Activated naive CD4-positive, alpha-beta T cell treated with Interleukin-2 at 50 U/mL for 16 hours (primary cell): ENCODE measurements at places on chromosomes 5 and 9.

- no peak for DNase-seq
Measured at GRCh38 chr5:83548581-83548980, 77.0 kb downstream of the VCAN start.

DNA sequence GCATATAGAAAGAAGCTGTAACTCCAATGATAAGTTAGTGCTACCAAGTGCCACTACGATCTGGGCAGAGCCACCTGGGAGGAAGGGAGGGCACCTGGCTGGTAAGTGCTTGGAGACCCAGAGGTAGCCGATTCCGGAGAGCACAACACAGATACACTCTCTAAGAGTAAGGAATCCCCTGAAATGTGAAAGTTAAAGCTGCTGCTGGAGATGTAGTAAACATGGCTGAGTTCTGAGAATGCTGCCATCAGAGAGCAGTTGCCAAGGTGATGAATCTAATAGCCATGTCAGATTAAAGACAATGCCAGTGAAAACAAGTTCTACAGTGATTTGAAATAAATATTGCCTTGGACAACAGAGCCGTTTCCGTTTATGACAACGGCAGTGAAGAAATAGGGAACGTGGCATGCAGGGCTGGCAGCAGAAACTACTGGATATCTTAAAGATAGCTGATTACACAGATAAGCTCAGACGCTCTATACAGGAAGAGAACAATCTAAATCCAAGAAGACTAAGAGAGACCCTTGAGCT lies 561.2 kb upstream of the C9orf72 start:
- DNase-seq, result no peak

DNA sequence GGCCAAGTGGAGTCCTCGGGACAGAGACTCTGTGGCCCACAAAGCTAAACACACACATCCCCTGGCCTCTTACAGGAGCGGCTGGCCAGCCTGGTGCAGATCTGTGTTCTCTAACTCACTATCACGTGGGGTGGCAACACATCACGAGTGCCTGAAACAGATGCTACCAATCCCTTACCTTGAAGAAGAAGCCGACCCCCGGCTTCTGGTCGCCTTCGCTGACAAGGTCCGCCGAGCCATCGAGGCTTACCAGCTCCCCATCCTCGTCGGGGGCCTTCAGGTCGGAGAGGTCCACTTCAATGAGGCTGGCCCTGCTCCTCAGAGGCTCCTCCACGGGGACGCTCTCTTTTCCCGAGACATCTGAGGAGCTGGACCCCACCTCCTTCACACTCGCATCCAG lies 86.7 kb downstream of the CAMSAP1 start:
- DNase-seq, result no peak

- no peak for DNase-seq
Measured at GRCh38 chr9:20125727-20126126, 336.9 kb upstream of the SLC24A2 start.

DNA sequence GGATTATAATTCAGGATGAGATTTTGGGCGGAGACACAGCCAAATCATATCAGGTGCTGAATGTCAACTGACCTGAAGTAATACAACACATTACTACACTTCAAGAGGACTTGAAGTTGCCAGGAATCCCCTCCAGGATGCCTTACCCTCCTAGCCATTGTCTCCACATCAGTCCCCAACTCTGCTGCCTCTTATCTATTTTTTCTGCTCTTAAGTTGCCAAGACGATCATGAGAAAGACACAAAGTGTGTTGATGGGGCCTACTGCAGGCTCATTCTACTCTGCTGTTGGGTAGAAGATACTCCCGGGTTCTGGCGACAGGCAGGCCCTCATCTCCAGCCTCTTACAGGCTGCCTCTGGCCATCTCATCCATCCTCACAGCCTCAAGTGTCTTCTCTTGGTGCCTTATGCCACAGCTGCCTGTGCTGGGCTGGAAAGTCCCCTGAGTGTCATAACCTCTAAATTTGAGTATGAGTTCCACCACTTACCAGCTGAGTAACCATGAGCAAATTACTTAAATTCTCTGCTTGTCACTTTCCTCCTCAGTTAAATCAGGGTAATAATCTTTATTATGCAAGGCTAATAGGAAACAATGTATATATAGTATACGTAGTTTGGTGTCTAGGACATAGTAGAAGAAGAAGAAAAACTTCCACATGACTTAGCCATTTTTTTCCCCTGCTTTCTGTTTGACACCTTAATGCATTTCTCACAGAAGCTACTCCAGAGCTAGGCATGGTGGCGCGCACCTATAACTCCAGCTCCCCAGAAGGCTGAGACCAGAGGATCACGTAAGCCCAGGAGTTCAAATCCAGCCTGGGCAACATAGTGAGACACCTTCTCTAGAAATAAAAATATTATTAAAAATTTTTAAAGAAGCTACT lies 73.0 kb upstream of the SNX2 start:
- no peak for DNase-seq

DNA sequence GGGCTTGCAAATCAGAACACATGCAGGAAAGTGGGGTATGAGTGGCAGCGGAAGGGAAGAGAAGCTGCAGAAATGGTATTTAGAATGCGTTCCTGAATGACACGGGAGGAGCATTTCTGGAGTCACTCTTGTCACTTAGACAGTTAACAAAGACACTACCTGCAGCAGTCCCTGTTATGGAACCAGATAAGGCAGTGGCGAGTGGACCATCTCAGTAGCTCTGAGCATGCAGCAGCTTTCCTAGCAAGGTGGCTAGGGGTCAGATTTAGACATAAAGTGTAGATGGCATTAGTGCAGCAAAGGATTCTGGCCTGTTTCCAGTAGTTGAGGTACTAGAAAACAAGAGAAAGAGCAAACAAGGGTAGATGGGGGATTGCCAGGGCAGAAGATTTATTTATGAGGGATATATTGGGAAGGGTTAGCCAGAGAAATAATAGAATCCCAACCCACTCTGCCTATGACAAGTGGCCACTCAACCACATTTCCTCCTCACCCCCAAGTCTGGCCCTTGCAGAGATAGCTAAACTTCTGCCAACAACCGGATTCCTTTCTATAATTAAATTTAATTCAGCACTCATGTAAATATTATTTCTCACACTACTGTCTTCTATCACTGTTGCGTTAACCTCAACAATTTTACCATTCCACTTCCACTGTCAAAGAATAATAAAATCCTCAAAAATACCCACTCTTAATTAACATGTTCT lies 201.6 kb downstream of the DCP2 start:
- DNase-seq, result no peak

DNA sequence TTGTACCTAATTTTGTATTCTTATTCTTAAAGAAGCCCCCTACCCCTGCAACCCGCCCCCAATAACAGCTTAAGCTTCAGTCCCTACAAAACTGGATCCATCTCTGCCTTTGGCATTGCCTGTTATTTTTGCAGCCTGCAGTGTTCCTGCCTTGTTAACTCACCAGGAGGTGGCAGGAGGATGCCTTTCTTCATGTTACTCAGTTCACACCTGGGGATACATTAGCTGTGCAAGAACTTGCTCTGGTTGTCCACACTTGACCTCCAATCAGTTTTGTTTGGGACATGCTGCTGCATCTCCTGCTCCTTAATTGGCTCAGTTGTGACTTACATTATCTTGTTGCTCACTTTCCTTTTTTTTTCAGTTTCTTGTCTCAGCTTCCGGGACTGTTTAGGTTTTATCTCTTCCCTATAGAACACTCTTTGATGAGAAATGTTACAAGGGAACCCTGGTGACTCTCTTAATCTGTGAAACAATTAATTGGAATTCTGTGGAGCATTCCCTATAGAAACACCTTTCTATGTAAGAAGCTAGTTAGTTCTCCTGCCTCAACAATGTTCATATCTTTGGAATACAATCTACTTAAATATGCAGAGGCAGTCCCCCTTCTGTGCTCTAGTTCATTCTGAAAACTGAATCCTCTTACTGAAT lies 467.7 kb upstream of the ACO1 start:
- DNase-seq, result no peak
